ENCODE measurements at places on chromosomes 2 and 18.

DNA sequence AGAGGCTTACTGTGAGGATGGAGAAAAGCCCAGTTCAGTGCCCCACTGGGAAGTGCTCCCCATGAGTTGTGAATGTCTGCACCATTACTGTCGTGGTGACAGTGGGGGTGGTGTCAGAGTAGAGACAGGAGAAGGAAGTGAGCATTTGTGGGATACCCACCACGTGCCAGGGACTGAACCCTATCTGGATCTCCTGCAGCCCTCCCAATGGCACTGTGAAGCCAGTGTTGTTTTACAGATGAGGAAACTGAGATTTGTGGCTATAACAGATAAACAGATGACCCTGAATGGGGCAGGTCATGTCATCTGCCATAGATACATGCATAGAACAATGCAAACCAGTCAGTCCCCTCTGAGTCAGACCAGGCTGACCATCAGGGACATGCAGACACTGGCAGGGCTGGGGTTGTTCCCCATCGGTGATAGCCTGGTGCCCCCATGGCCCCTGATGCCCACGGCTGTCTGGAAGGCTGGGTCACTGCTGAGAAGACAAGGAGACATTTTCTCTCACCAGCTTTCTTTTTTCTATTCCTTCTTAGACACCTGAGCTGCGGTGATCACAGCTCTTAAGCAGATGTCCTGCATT is 60.8 kb downstream of the EMILIN2 start:
- DNase-seq: no peak

DNA sequence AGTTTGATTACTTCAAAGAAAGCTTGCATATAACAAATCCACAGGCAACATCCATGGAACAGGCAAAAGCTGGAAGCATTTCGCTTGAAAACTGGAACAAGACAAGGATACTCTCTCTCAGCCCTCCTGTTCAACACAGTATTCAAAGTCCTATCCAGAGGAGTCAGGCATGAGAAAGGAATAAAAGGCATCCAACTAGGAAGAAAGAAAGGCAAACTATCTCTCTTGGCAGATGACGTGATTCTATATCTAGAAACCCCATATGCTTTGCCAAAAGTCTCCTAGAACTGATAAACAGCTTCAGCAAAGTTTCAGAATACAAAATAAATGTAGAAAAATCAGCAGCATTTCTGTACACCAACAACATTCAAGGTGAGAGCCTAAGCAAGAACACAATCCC is 34.1 kb upstream of the MC4R start:
- DNase-seq: no peak

- no peak for DNase-seq
Observed at GRCh38 chr2:53670331-53670730, 97.3 kb upstream of the CHAC2 start.

DNA sequence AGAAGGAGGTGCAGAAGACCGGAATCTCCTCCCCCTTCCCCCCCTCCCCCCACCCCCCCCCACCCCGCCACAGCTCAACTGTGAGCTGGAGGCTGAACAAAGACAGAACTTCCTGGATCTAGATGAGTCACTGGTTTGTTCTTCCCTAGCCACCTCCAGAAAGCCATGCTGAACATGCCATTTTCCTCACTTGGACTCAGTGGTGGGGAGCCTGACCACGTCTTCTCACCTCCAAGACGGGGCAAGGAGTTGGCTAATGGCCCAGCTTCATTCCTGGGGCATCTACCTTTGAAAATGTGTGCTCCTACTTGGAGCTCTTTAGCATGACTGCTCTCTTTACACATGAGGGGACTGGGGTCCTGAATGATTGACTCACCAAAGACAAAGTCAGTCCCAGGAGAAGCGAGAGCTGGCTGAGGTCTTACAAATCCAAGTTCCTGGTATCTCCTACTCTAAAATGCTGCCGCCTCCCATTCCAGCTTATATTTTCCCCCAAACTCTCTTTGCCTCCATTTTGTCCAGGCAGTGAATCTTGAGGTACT is 22.6 kb upstream of the FZD5 start:
- DNase-seq: no peak

DNA sequence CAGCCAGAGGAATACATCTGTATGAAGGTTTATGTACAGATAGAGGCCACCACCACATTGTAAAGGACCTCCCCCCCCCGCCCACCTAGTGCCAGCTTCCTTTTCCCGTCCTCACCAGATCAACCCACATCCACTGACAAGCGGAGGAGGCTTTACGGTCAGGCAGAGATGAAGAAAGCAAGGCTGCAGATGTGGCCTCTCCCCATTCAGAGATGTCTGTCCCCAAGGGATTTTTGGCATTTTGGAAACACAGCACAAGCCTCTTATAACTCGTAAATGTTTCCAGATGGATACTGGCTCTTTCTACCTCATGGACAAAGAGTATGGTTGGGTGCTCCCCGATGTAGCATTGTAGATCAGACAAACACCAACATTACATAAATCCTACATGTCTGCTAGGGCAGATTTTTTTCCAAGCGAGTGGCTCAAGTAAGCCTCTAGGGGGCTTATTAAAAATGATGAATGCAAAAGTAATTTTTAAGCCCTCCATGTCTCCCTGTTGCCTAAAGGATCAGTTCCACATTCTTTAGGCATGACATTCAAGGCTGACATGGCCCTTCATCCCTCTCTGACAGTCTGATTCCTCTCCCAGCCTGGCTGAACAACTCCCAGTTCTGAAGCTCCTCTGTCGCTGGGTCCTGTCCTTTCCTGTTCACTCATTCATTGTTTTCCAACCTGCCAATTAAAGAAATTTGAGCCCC is 11.7 kb downstream of the VIT start:
- no peak for DNase-seq

GRCh38 chr18:58556331-58557007 is 72.4 kb downstream of the ALPK2 start:
- no peak for DNase-seq

DNA sequence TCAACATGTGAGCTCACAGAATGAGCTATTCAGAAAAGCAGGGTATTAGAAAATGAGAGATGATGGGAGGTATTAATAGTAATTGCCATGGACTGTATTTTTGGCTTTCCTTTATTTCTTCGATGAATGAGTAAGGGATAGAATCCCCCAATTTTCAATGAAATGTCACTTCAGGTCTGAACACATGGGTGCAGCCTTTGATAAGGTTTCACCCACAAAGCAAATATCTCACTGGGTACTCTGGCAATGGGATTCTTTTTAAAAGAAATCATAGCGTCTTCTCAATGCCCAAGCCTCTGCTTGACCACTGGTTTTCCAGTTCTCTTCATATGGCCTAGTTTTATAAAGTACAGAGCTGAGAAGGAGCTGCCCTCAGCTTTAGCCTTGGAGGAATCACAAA is 610.5 kb upstream of the FANCL start:
- no peak for DNase-seq

GRCh38 chr2:115825912-115826311 is 1383.5 kb downstream of the DPP10 start:
- no peak for DNase-seq

GRCh38 chr18:40313030-40313642 is 1641.9 kb upstream of the PIK3C3 start:
- DNase-seq: no peak

GRCh38 chr2:32768387-32769174 is 140.7 kb downstream of the TTC27 start:
- DNase-seq: no peak

- no peak for DNase-seq
Observed at GRCh38 chr2:43642363-43642762, 5.3 kb downstream of the PLEKHH2 start.

DNA sequence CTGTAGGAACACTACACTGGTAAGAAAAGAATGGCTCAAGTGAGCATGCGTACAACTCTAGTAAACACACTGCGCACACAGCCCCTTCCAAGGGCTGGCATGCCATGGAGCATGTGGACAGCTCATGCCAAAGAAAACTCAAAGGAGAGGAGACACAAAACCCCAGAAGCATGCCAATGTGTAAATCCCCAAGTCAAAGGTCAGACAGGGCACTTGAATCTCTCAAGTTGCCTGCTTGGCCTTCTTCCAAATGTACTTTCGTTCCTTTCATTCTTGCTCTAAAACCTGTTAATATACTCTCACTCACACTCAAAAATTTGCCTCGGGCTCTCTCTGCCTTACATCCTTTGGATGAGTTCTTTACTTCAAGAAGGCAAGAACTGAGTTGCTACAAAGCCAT is 365.3 kb downstream of the NBAS start:
- no peak for DNase-seq

- DNase-seq: no peak
Observed at GRCh38 chr18:46624127-46624526, 32.9 kb downstream of the LOXHD1 start.

- no peak for DNase-seq
Observed at GRCh38 chr2:170189757-170190156, 11.8 kb downstream of the MYO3B start.

DNA sequence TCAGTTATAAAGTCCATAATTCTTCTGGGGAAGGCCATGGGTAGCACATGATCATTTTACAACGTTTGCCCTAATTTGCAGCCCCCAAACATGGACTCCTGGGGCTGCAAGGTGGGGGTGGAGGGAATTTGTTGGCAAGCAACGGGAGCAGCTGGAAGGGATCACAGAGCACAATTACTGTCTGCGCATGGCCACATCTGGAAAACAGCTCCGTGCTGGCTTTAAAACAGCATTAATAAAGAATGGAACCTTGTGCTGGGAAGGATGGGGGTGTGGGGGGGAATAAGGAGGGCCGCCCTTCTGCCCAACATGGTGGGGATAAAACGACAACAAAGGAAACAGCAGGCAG is 60.9 kb upstream of the SLC14A2 start:
- DNase-seq: no peak

GRCh38 chr2:17790536-17790935 is 25.7 kb upstream of the MSGN1 start:
- no peak for DNase-seq

GRCh38 chr2:157809212-157809611 is 66.9 kb downstream of the ACVR1 start:
- DNase-seq: no peak

DNA sequence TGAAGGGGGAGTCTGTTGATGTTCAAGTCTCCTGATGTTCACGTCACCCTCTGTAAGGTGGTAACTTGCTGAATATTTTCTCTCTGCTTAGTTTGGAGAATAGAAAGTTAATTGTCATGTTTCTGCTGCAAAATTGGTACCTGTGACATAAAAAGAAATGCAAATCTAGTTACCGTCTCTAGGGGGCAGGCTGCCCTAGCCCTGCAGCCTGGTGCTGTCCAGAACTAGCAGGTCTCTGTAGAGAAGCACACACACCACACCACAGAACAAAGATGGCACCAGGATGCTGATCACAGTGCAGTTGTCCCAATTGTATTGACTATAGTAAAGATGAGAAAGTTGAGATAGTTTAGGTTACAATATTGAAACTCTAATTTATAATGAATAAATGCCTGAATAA is 47.0 kb downstream of the SLC9A4 start:
- DNase-seq: no peak

DNA sequence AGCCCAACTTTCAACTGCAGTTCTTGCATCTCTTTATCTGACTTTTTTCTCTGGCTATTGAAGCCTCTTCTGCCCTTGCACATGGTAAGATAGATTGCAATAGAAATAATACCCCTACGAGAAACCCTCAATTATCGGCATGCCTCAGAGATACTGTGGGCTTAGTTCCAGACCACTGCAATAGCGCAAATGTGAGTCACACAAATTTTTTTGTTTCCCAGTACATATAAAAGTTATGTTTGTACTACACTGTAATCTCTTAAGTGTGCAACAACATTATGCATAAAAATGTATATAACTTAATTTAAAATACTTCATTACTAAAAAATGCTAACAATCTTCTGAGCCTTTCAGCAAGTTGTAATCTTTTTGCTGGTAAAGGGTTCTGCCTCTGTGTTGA is 124.7 kb downstream of the PDE1A start:
- DNase-seq: no peak

DNA sequence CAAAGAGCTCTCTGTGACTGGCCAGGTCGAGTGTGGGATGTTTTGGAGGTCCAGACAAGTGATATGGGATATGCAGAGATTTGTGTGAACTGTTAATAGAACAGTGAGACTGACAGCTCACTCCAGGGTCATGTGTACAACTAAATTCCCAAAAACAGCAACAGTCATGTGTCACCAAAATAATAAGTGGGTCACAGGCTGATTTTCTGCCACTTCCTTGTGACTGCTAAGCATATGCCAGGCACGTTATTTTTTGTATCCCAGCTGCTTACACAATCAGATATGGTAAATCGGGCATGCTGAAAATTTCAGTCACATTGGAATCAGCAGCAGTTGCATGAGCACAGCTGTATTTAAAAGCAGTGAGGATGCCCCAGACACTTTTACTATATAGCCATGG is 198.7 kb downstream of the PTGR3 start:
- no peak for DNase-seq

- no peak for DNase-seq
Observed at GRCh38 chr2:204201507-204201906, 264.9 kb downstream of the ICOS start.

GRCh38 chr2:15868186-15868585 is 72.2 kb upstream of the MYCN start:
- DNase-seq: no peak

- DNase-seq: no peak
Observed at GRCh38 chr2:64770781-64771334, 117.1 kb upstream of the SERTAD2 start.

DNA sequence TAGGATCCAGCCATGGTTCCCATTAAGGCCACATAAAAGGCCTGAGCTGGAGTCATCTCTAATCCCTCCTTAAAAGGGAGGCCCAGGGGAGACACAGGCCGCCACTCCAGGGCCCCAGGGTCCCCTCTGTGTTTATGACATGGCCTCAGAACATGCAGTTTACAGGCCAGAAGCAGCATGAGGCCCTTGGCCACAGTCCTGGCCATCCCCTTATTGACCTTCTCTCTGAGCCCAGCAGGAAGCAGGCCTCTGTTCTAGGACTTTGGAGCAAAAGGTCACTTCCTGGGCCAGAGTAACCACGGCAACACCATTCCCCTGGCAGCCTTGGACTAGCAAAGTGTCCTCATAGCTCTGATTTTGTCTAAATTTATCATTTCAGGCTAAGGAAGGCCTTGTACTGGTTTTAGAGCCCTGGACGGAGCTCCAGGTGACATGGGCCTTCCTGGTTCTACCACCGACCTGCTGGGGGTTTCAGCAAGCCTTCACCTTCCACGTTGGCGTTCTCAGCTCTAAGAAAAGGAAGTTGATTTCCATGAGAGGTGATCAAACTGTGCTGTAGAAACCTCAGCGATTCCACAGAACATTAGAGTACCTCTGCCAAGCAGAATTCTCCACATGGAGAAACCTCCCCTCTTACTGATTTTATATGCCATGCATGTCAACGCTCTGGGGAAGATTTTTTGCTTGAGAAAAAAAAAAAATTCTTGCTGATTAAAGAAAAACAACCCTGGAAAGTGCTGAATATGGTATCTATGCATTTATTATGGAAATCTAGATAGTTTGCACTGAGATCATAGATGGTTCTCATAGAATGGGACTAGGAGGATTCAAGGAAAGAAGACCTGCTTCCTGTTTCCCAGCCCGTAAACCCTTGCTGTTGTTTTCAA is 53.7 kb downstream of the HS1BP3 start:
- no peak for DNase-seq

GRCh38 chr2:32671885-32672533 is 44.2 kb downstream of the TTC27 start:
- no peak for DNase-seq

GRCh38 chr2:235564884-235565530 is 71.2 kb downstream of the AGAP1 start:
- no peak for DNase-seq

GRCh38 chr2:239307221-239307569 is 93.6 kb downstream of the HDAC4 start:
- DNase-seq: no peak

GRCh38 chr2:164655750-164656149 is 34.5 kb upstream of the GRB14 start:
- DNase-seq: no peak

- DNase-seq: no peak
Observed at GRCh38 chr2:63023444-63023843, 27.2 kb upstream of the OTX1 start.

All from stimulated activated naive CD8-positive, alpha-beta T cell treated with anti-CD3 and anti-CD28 coated beads, Interleukin-15, amount 100 ng/mL, for 72 hours (primary cell).